ENCODE measurements at places on chromosomes 5 and 9.

GRCh38 chr5:173507171-173507570, 109.3 kb downstream of the BOD1 start:
- no peak for DNase-seq

DNA sequence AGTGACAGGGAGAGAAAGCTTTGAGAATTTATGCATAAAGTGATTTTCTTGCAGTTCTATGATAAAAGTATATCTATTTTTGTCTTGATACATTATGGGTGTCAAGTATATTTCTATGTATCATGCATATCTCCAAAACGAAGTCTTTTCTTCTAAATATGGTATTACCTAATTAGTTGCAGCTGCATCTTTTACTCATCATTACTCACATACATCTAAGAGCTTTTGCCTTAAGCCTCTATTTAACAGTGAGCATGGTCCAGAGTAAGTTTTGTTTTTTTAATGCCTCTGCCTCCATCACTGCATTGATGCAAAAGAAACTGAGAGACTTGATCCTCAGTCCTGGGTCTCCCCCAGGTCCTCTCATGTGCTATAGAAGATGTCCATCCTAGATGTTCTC, 40.0 kb upstream of the SMC5 start:
- no peak for DNase-seq

DNA sequence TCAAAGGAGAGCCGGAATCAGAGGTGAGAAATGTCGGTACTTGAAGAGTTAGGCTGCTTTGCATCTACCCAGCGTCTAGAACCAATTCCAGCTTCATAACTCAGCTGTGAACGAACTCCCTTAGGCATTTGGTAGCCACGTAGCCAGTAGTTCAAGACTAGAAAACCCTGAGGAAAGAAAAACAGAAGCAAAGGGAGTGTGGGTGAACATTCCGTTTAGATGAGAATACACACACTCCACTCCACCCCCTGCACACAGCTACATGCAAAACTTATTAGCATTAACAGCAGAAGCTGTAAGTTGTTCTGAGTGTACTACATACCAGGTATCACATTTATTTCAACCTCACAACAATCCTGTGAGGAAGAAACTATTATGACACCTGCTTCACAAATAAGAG, 78.3 kb downstream of the SMIM23 start:
- no peak for DNase-seq

DNA sequence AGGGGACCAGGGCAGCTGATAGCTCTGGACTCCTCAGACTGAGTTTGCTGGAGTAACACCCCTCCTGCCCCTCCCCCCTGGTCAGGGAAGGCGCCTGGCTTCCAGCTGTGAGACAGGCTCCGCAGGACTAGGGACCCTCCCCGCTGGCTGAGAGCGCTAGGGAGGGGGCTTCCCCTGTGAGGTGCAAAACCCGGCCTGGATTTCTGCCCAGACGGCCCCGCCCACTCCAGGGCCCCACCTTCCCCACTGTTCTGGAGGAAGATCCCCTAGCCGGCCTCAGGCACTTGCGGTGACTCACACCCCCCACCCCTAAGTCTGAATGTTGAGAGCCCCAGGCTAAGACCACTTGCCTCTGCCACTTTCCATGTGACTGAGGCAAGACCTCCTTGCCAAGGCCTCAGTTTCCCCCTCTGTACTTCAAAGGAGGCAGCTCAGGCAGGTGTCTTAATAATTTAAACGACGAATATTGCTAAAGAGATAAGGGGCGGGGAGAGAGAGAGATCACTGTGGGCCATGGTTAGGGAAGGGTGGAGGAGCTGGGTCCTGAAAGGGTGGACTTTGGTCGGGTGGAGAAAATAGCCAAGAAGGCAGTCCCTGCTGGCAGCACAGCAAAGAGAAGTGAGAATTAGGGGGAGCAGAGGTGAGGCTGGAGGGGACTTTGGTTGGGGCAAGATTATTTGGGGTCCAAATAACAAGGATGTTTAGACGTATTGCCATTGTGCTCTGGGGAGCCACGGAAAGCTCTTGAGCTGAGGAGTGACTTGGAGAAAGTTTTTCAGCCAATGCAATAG, 1.0 kb upstream of the DAB2IP start:
- no peak for DNase-seq

GRCh38 chr9:37417857-37418618, 4.5 kb upstream of the GRHPR start:
- no peak for DNase-seq

- DNase-seq, result no peak
Measured at GRCh38 chr9:15272377-15272928, 34.6 kb downstream of the TTC39B start.

GRCh38 chr5:139708877-139709581, 60.9 kb downstream of the CXXC5 start:
- DNase-seq, result no peak

- DNase-seq, result no peak
Measured at GRCh38 chr9:15965246-15965745, 412.5 kb downstream of the CCDC171 start.

DNA sequence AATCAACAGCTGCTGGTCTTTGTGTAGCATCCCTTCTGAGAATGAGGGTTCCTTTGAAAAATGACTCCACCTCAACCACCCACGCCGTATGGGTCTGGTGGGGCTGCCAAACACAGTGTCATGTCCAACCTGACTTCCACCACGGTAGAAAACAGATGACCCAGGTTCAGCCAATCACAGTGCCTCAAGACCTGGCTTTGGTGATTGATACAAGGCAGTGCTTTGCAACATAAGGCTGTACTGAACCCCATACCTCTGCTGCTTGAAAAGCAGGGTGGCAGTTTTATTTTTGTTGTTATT, 11.5 kb upstream of the TGFBR1 start:
- DNase-seq, result no peak

GRCh38 chr5:152124409-152125041, 199.9 kb upstream of the GLRA1 start:
- DNase-seq, result no peak

- DNase-seq, result no peak
Measured at GRCh38 chr5:117235786-117236185, 661.2 kb upstream of the SEMA6A start.

- no peak for DNase-seq
Measured at GRCh38 chr9:121298689-121299466, 30.9 kb downstream of the GSN start.

GRCh38 chr9:132651259-132651658, 18.5 kb downstream of the DDX31 start:
- DNase-seq, result no peak

DNA sequence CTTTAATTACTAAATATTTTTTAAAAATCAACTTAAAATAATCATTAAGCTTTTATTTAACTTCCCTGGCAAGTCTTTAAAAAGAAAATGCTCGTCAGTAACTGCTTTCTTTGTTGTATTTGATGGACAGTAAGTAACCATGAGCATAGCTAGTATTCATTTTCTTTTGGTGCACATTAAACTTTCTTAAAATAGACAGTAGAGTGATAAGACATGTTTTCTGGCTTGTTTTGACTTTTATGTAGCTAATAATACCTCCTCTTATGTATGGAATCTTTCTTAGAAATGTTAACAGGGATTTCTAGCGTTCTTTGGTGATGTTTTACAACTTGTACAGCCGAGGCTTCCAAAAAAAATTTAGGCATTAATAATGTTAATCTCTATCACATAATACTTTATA, 22.6 kb downstream of the FBXO38 start:
- no peak for DNase-seq

GRCh38 chr5:94433397-94434163, 184.8 kb downstream of the KIAA0825 start:
- DNase-seq, result no peak

DNA sequence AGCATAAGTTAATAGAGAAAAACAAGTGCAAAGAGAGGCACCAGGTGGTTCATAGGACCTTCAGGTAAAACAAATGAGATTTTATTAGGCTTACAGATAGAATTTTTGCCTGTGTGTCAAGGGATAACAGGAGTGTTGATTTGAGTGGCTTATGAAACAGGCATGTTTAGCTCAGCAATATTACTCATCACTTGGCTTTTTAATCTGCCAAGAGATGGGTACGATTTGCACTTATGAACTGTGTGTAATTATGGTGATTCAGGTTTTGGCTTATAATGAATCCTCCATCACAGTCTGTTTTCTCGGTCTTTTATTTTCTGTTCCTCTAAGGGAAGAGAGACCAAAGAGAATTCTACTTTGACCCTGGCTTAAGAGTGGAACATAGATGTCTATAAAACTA, 199.3 kb downstream of the DMRTA1 start:
- DNase-seq, result no peak
